ENCODE measurements at places on chromosomes 5 and 9. TPM values are rescaled to one million over a fixed set of nuclear protein-coding genes. Genes with fewer than 3 reads are reported as not detected.
A peak's percentile ranks its signal among the peaks of the same experiment; 100 is the strongest.

WDR55 gene
- 39.1 TPM for total RNA-seq

ADGRV1 gene
- 0.28 TPM for total RNA-seq

PCAT7 gene
- total RNA-seq = 1.8 TPM

- H3K4me3 ChIP-seq = no peak overlapping the region
- no peaks in the 10 kb centered on the region for H3K4me1 ChIP-seq
- H3K27me3 ChIP-seq = no peaks in the 10 kb centered on the region
- no peak overlapping the region for H3K27ac ChIP-seq
- no peak for DNase-seq
Observed at GRCh38 chr9:88023001-88023400, 48.7 kb upstream of the CDK20 start.

GRCh38 chr9:137982200-137982599 lies 104.6 kb downstream of the CACNA1B start:
- H3K27ac ChIP-seq = no peak overlapping the region
- DNase-seq = no peak
- no peaks in the 10 kb centered on the region for H3K27me3 ChIP-seq
- H3K36me3 ChIP-seq = no peaks in the 10 kb centered on the region
- H3K4me1 ChIP-seq = no peaks in the 10 kb centered on the region

C9orf153 gene
- total RNA-seq = not detected

DNA sequence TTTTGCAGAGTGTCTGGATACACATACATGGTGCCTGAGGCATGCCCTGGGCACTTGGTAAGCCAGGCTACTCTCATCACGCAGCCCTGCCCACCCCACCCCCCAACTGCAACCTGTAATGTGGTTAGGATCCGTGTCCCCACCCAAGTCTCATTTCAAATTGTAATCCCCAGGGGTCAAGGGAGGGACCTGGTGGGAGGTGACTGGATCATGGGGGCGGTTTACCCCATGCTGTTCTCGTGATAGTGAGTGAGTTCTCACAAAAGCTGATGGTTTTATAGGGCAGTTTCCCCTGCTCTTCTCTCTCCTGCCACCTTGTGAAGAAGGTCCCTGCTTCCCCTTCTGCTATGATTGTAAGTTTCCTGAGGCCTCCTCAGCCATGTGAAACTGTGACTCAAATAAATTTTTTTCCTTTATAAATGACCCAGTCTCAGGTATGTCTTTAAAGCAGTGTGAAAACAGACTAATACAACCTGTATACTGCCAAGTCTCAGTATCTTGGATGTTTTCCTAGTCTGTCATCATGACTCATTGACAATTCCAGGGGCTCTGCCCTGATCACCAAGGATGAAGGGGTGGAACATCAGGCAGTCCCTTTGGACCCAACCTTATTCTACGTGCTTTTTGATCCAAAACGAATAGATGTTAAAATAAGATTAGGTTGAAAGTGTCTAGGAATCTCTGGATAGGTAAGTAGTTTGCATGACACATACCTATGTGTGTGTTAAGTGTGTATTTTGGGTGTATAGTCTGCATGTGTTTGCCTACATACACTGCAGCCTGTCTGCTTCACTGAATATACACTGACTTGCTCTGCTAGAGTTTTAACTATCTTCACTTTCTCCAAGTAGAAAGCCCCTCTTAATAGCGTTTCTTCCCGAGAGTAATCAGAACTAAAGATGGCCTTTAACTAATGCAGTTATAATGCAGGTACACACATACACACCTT lies 293.8 kb downstream of the SLIT3 start:
- H3K4me1 ChIP-seq = no peaks in the 10 kb centered on the region
- no peak overlapping the region for H3K4me3 ChIP-seq

DNA sequence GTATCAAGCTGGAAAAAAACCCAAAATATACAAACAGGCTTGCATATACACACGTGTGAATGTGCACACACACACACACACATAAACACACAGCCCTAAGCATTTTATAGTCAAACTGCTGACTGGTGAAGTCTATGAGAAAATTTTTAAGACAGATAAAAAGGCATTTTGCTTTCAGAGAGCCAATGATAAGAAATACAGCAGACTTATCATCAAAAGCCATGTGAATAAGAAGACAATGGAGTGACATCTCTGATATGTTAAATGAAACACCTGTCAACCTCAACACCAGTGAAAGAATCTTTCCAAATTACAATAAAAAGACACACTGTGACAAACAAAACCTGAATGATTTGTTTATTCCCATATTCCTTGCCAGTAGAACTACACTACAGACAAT lies 233.3 kb downstream of the CDH9 start:
- no peak for DNase-seq
- H3K27ac ChIP-seq = no peak overlapping the region
- H3K36me3 ChIP-seq = no peaks in the 10 kb centered on the region
- H3K4me3 ChIP-seq = no peak overlapping the region
- H3K4me1 ChIP-seq = no peaks in the 10 kb centered on the region

OR13D1 gene
- total RNA-seq = not detected

DNA sequence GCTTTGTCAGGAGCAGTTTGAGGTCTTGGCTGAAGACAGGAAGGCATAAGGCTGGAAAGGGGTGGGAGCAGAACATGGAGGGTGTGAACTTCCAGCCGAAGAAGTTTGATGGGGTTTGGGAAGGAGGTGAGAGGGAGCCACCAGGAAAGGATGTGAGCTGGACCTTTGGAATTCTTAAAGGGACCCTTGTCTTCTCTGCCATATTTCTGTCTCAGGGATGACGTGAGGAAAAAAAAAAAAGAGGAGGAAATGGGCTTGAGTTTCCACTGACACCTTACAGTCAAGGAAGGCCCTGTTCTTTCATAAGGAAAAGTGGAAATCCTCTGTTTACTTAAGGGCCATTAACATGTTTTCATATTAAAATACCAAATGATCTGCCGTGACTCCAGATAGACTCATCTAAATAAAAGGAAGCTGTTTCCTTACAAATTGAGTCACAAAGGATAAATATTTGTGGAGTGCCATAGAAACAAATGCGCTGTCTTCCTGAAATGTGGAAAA lies 132.1 kb downstream of the PALM2AKAP2 start:
- no peak overlapping the region for H3K4me3 ChIP-seq
- no peaks in the 10 kb centered on the region for H3K36me3 ChIP-seq
- H3K27me3 ChIP-seq = no peaks in the 10 kb centered on the region
- DNase-seq = no peak
- peak overlapping the region; percentile 52 for H3K27ac ChIP-seq

DNA sequence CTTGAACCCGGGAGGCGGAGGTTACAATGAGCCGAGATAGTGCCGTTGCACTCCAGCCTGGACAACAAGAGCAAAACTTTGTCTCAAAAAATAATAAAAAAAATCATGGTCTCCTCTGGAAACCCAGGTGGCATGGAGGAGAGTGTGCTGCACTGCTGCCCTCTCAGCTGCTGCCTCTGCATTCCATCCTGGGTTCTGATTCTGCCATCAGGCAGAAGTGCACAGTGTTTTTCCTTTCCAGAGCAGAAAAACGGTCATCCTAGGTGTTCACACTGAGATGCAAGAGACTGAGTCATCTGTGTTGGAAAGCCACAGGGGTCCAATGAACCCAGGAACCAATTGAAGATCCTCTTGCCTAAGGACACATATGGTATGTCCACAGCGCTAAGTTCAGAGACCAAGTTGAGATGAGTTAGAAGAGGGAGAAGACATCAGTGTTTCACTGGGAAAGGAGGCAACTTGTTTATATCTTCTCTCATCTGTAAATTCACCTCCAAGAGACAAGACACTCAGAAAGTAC lies 88.8 kb upstream of the DMRT1 start:
- no peaks in the 10 kb centered on the region for H3K27me3 ChIP-seq
- no peaks in the 10 kb centered on the region for H3K36me3 ChIP-seq
- H3K4me1 ChIP-seq = no peaks in the 10 kb centered on the region
- H3K4me3 ChIP-seq = no peak overlapping the region
- no peak overlapping the region for H3K27ac ChIP-seq

- H3K27me3 ChIP-seq = no peaks in the 10 kb centered on the region
- DNase-seq = no peak
- peak overlapping the region; percentile 77 for H3K27ac ChIP-seq
- H3K36me3 ChIP-seq = no peaks in the 10 kb centered on the region
- H3K4me3 ChIP-seq = no peak overlapping the region
Observed at GRCh38 chr9:129146441-129146941, 31.6 kb downstream of the IER5L start.
